Bone marrow (tissue), 2 donors: ENCODE measurements at places on chromosomes 4 and X.

GRCh38 chr4:109557433-109557832, 2.6 kb upstream of the MCUB start:
- no peak for DNase-seq

GRCh38 chr4:151555151-151555945, 146.4 kb downstream of the FHIP1A start:
- DNase-seq: no peak

DNA sequence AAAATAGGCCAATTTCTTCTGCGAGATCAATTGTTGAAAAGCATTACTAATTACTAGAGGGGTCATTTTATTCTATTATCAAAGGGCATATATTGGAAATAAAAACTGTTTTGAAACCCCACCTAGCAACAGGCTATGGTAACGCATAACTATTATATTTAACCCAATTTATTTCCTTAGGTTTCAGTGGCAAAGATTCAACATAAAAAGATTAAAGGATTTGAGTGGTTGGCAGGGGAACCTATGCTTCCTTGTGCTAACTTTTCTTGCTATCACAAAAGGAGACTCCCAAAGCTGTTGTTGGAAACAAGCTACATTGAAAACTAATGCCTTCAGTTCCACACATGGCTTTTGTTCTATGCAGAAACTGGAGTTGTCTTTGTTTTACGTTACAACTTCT, 166.9 kb upstream of the KLF3 start:
- DNase-seq: no peak

GRCh38 chr4:48109413-48110263, 24.4 kb downstream of the TXK start:
- DNase-seq: no peak

GRCh38 chrX:2561456-2561855, 60.7 kb upstream of the DHRSX start:
- no peak for DNase-seq
